ENCODE measurements at places on chromosomes 2 and 18.

DNA sequence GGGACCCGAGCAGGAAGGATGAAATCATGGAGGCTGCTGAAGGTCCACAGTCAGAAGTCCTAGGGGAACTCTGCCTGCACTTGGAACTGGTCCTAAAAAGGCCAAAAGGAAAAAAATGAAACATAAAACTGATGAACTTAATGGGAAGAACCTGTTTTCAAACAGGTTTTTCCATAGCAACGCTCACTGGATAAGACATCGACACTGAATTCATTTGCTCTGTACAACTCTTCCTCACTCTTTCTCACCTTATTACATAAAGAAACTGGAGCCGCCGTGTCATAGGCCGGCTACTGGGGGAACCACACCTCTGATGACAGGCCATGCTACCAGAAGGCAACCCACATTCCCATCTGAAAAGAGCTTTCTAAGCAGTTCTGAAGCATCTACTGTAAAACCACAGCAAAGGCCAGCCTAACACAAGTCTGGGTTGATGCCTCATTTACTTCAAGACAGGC lies 83.6 kb downstream of the FARSB start:
- no peak for DNase-seq

- DNase-seq: no peak
Observed at GRCh38 chr2:147904051-147904450, 59.2 kb downstream of the ACVR2A start.

- no peak for DNase-seq
Observed at GRCh38 chr2:96167407-96168013, 22.3 kb upstream of the DUSP2 start.

DNA sequence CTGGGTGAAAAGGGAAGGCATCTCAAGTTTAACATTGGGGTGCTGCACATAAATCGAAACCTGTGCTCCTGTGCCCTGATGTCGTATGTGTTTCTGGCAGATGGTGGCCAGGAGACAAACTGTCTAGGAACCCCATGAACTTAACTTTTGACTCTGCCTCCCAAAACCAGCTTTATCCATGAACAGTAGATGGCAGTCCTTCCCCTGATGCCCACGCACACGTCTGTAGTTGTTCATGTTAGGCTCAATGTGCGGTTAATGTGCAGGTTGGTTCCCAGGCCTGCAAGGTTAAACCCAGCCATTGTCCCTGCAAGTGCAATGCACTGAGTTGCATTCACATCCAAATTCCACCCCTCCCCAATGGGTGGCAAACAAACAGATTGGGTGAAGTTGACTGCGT lies 44.1 kb upstream of the SIX3 start:
- DNase-seq: no peak

GRCh38 chr2:26495705-26496297 lies 17.9 kb upstream of the OTOF start:
- no peak for DNase-seq

DNA sequence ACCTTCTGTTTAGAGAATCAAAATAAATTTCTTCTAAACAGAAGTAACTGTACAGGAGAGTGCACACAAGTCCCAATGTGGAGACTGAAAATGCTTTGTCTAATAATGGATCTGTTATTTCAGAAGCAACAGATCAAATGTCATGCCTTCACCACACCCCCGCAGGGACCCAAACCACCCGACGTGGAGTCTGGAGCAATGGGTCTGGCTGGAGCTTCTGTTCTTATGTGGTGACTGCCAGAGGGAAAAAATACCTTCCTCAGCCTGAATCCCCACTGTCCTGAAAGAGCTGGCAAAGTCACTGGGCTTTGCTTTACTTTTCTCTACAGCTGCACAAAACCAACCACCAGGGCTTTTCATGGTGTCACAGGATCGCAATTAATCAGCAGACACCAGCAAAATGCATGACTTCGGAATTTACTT lies 119.0 kb upstream of the ZFP36L2 start:
- no peak for DNase-seq

GRCh38 chr2:213545481-213545880 lies 261.2 kb downstream of the SPAG16 start:
- DNase-seq: no peak

GRCh38 chr18:8186413-8186812 lies 422.8 kb upstream of the RAB12 start:
- no peak for DNase-seq

- DNase-seq: no peak
Observed at GRCh38 chr2:165757906-165758675, 36.0 kb downstream of the GALNT3 start.

- DNase-seq: no peak
Observed at GRCh38 chr2:37020212-37020886, 54.0 kb upstream of the STRN start.

GRCh38 chr2:37349231-37349860 lies 4.9 kb downstream of the QPCT start:
- no peak for DNase-seq

DNA sequence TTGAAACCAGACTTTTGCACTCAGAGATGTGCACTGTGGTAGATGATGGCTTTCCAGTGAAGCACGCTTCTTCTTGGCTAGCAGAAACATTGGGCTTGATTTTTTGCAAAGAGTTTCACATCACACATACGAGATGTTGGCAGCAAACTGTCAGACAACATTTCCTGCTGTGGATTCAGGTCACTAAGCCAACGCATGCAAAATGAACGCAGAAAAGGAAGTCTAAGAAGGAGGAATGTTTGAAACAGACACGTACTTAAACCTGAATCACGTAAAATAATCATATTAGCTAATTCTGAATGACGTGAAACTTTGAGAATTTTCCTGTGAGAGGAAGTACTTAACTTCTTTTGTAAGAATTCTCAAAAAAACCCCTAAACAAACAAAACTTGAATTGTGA lies 88.1 kb downstream of the EPB41L3 start:
- DNase-seq: no peak

DNA sequence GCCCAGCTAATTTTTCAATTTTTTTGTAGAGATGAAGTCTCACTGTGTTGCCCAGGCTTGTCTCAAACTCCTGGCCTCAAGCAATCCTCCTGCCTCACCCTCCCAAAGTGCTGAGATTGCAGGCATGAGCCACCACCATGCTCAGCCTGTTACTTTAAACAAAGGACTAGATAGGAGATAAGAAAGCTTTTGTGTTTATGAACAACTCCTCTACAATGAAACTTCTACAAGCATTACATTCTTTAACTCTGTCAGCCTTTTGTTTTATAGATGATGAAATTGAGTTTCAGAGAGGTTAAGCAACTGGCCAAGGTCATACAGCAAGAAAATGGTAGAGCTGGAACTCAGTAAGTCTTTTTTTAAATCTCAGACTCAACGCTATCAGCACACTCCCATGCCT lies 22.7 kb downstream of the ALPK2 start:
- no peak for DNase-seq

DNA sequence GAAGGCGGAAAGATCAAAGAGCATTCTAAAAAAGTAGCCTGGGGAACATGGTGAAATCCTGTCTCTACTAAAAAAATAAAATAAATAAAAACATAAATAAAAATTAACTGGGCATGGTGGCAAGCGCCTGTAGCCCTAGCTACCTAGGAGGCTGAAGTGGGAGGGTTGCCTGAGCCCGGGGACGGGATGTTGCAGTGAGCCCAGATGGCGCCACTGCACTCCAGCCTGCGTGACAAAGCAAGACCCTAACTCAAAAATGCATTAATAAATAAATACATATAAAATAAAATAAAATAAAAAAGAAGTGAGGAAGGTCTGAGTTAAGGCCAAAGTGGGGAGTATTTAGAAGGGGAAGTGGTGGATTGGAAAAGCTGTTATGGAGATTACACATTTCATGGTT lies 1.3 kb upstream of the PSMD14 start:
- DNase-seq: no peak

- DNase-seq: no peak
Observed at GRCh38 chr2:44170311-44170717, 1.6 kb downstream of the PPM1B start.

DNA sequence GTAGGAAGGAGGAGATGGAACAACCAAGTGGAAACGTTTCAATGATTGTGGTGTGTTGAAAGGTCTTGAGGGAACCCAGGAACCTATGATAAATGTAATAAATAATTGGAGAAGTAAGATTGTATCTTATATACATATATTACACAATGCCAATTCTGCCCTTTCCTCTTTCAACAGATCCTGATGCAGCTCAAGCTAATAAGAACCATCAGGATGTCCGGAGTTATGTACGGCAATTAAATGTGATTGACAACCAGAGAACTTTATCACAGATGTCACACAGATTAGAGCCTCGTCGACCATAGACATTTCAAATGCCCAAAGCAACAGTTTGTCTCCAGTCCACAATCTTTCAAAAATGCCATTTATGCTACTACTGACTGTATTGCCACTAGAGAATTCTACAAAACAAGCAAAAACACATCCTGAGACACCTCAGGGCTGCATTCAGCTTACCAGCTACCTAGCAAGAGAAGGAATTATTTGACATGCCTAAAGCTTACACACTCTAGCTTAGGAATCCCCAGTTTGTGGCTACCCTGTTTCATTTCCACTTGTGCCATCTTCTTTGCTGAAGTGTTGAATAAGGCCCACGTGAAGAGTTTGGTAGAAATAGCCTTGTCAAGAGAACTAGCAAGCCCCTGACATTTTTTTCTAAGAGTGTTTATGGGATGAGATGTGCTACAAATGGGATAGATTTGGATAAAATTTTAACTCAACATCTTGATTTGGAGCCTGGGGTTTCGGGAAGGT lies 24.0 kb upstream of the MAP3K20 start:
- no peak for DNase-seq

DNA sequence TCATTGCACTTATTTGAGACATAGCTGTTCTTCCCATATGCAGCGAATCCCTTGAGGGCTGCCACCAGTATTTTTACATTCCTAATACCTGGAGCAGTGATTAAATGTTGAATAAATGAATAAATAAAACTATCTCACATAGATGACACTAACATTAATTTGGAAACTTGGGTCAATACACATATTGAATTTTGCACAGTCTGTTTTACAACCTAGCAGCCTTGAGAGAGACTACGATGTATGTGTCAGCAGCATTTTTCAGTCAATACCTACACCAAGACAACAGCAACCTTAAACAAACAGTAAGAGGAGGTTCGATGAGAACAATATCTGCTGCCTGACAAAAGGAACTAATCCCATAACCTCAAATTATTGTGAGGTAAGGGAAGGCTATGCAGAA lies 53.4 kb downstream of the NBAS start:
- no peak for DNase-seq

- no peak for DNase-seq
Observed at GRCh38 chr2:102505290-102505689, 32.3 kb downstream of the SLC9A4 start.

DNA sequence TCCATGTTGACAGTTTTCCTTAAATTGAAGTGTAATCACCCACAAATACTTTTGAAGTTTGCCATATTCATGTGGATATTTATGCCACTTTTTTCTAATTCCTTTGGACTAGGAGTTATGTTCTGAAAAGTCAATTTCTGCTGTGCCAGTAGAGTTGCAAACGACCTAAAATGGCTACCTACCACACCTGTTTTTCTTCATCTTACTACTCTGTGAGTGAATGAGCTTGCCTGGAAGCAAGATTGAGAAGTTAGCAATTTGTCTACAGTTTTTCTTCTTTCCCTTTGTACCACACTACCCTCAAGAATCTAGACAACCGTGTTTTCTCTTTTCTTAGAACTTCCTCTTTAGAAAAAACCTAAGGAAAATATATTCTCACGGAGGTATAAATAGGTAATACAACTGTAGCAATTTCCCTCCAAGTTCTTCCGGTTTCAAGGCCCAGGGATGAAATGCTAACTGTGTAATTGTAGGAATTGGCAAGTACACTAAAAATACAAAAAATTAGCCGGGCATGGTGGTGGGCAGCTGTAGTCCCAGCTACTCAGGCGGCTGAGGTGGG lies 7.3 kb upstream of the SLC39A10 start:
- no peak for DNase-seq

DNA sequence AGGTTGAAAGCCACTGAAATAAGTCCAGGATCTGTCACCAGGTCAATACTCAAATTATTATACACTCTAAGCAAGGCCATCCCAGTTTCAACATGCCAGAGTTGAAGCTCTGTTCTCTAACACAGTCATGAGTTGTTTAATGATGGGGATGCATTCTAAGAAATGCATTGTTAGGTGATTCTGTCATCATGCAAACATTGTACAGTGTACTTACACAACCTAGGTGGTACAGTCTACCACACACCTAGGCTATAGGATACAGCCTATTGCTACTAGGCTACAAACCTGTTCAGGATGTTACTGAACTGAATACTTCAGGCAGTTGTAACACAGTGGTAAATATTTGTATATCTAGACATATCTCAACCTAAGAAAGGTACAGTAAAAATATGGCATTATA lies 162.2 kb downstream of the BAZ2B start:
- no peak for DNase-seq

- DNase-seq: peak; percentile 51
Observed at GRCh38 chr2:72993147-72993932, 76.0 kb downstream of the EMX1 start.

- peak; percentile 92 for DNase-seq
Observed at GRCh38 chr18:77054606-77055428, 77.8 kb downstream of the MBP start.

DNA sequence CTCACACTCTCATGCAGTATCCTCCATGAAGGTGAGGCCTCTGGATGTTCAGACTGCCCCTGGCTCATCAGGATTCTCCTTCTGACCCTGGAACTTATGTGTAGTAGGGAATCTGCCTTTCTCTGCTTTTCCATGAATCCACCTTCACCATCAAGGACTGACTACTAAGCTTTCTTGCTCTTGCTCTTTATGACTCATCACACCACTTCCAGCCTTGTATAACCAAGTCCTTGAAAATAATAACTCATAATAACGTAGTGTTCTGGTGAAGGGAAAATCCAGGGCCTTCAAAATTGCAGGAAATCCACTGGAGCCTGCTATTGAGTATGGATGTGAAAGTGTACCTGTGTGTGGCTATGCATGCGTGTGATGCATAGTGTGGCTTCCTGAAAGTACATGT lies 11.3 kb upstream of the KCNS3 start:
- DNase-seq: no peak

DNA sequence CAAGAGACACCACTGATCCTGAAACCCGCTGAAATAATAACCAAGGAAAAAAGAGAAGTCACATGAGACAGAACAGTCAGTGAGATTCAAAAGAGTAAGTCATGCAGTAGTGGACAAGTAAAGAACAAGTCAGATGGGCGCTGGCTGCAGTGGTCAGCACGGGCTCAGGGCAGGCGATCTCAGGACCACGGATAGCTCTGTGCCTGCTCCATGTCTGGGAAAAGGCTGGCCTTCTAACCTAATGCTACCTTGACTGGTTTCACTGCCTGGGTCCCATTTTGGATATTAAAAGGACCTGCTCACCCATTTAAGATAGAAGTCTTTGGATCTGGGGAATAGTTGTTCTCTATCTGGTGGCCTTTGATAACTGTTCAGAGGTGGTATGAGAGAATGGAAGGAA lies 61.7 kb upstream of the LCLAT1 start:
- DNase-seq: no peak

GRCh38 chr18:48891721-48892120 lies 59.0 kb downstream of the SMAD7 start:
- no peak for DNase-seq

GRCh38 chr18:48060970-48061369 lies 130.5 kb upstream of the SMAD2 start:
- DNase-seq: no peak

All from activated CD8-positive, alpha-beta T cell treated with anti-CD3 and anti-CD28 coated beads for 36 hours (primary cell).